ENCODE measurements at places on chromosomes 11 and 22.
A peak's percentile ranks its signal among the peaks of the same experiment; 100 is the strongest.

DNA sequence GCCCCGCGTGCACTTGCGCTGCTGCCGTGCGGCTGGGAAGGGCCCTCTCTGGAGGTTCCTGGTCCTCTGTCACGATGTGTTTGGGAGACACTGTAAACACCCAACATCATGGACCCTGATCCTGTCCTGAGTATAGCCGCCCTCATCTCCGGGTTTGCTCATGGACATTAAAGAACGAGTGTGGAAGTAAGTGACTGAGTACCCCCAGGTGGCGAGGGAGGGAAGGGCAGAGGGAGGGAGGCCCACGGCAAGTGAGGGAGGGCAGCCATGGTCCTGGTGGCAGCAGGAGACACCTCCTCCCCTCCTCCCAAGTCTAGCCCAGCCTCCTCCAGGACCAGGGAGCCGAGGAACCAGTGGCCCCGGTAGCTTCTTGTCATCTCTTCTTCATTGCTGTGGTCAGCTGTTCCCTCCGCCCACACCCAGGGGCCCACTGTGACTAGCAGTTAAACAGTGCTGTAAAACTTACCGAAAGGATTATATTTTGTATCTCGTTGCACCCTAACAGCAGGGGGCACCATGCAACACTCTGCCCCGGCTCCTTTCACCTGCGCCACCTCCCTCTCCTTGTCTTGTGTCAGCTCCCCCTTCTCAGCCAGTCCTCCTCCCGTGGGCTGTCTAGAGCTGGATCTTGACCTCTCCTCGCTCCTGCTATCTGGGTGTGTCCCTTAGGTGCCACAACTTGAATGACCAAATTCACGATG lies 566.5 kb upstream of the B3GAT1 start:
- DNase-seq: no peak

- DNase-seq: no peak
These were observed 8.2 kb downstream of the PDGFB start for GRCh38 chr22:39236321-39237317.

- DNase-seq: no peak
These were observed 90.4 kb downstream of the CWC15 start for GRCh38 chr11:94882931-94883330.

DNA sequence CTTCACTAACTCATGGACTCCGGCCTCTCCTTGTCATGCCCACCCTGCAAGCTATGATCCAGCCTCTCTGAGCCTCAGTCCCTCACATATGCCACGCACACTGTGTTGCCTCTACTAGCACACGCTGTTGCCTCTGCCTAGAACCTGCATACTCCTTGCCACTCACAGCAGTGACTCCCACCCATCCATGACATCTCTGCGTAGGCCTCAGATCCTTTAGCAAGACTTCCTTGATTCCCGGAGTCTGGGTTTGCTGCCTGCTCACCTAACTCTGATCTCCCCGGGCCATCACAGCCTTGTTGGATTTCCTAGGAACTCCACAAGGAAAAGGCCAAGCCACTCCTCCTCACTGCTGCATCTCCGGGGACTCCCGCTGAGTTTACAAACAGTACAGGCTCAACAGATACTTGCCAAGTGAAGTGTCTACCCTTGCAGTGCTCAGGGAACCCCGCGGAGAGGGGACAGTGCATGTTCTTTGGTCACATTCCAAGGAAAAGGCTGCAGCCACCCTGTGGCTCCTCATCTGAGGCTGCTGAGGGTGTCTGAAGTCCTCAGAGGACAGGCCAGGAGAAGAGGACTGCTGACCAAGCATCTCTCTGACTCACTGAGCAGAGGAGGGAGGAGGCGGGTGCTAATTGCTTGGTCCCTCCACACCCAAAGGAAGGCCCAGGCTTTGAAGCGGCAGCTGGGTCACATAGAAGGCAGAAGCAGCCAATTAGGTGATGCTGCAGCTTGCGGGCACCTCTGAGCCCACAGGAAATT lies 42.4 kb upstream of the NAV2 start:
- no peak for DNase-seq

GRCh38 chr11:134070342-134070845 lies 1.5 kb downstream of the JAM3 start:
- DNase-seq: no peak

DNA sequence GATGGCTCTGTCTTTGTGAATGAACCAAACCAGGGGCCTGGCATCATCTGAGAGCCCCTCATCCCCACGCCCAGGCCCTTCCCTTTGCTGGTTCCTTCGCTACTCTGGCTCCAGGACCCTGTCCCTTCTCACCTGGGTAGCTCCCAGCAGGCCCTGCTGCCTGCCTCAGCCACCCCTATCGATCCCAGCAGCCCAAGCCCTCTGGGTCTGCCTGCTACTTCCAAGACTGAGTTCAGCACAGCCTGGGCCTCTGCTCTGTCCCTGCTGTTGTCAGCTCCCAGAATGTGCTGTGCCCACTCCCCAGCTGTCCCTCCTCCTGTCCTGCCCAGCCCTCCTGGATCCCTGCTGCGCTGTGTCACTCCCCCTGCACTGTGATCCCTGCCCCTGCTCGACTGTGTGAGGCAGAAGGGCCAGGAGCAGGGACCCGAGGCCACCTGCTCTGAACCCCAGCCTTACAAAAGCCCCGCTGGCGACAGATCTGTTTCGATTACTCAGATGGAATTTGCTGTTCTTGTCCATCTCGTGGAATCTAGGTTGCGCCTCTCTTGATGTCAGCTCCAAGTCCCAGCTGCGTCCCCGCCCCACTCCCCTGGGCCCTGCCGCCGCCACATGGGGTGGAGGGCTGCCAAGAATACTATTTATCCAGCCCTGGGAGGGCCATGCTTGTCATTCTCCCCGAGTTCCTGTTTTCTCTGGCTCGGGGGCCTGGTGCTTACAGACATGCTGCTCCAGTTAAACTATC lies 13.0 kb downstream of the MRPL21 start:
- DNase-seq: peak; percentile 90

DNA sequence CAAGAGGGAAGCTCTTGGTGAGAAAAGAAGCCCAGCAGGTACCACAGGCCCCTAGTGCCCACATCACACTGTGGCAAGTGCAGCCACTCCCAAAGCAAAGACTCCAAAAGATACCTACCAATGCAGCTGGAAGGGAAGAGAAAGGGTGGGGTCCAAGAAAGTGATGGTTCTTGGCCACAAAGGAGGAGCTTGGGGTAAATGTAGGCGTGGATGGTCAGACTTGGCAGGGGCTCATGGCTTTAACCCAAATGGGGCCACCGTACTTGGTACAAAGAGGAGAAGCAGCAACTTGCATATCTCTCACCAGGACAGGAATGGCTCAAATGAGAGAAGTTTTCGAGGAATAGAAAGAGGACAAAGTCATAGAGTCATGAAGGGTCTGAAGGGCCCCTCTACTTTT lies 4.8 kb downstream of the MAP3K11 start:
- no peak for DNase-seq

GRCh38 chr11:36265793-36266628 lies 23.2 kb downstream of the COMMD9 start:
- DNase-seq: peak; percentile 65

- no peak for DNase-seq
These were observed 8.9 kb downstream of the TMPRSS6 start for GRCh38 chr22:37100589-37101127.

GRCh38 chr11:57083641-57084385 lies 95.1 kb downstream of the OR5AK2 start:
- no peak for DNase-seq

GRCh38 chr22:19052941-19053541 lies 69.2 kb downstream of the DGCR2 start:
- no peak for DNase-seq

DNA sequence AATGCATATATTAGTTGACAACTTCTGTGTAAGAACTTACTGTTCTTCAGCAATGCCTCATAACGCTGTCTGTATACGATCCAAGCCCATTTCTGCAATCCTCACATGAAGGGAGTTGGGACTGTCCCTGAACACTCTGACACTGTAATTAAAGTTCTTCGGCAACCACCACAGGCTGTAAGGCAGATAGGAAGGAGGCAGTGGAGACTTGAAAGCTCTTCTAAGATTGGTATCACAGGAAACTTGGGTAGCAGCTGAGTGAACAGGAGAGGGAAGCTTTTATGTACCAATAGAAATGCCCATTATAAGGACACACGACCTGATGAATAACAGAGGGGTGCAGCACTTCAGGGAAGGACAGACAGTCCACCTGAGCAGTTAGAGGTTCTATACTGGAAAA lies 12.0 kb upstream of the GAB2 start:
- DNase-seq: no peak

- DNase-seq: no peak
These were observed 20.8 kb downstream of the KCNE3 start for GRCh38 chr11:74446532-74446938.

- DNase-seq: no peak
These were observed 22.0 kb downstream of the RSPH14 start for GRCh38 chr22:23119494-23120414.

GRCh38 chr11:128205796-128206195 lies 381.6 kb downstream of the ETS1 start:
- DNase-seq: no peak

DNA sequence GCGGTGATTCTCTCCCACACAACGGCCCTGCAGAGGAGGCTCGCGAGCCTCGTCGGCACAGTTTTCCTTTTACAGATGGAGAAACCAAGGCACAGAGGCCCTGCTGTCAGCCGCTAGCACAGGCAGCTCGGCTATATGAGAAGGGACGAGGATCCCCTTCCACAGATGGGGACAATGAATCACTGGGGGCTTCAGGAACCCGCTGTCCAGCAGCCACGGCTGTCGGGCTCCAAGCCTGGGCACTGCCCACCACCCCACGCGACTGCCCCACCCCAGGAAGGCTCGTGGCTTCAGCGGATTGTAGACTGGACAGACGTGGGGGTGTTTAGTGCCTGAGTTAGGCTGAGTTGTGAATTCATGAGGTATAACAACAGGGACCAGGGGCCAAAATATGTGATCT lies 17.2 kb upstream of the FGF3 start:
- DNase-seq: peak; percentile 23

GRCh38 chr11:46907606-46908005 lies 10.7 kb downstream of the LRP4 start:
- no peak for DNase-seq

GRCh38 chr11:497565-498296 lies 9.3 kb downstream of the RNH1 start:
- DNase-seq: no peak

- peak; percentile 78 for DNase-seq
These were observed 6.4 kb downstream of the LTBP3 start for GRCh38 chr11:65551572-65552387.

GRCh38 chr22:38266120-38266519 lies 6.7 kb downstream of the TMEM184B start:
- no peak for DNase-seq
